ENCODE measurements at places on chromosomes 5 and 9.

- no peak overlapping the region for H3K4me3 ChIP-seq
- no peak overlapping the region for H3K27ac ChIP-seq
- H3K4me1 ChIP-seq = no peaks in the 10 kb centered on the region
- DNase-seq = no peak
- H3K36me3 ChIP-seq = no peaks in the 10 kb centered on the region
- no peaks in the 10 kb centered on the region for H3K27me3 ChIP-seq
Measured at GRCh38 chr9:32351845-32352244, 32.6 kb upstream of the ACO1 start.

GRCh38 chr5:655406-655805 is 37.7 kb downstream of the TPPP start:
- peaks cover 70% of the 10 kb centered on the region for H3K36me3 ChIP-seq
- DNase-seq = no peak
- no peaks in the 10 kb centered on the region for H3K4me1 ChIP-seq
- H3K27ac ChIP-seq = no peak overlapping the region

DNA sequence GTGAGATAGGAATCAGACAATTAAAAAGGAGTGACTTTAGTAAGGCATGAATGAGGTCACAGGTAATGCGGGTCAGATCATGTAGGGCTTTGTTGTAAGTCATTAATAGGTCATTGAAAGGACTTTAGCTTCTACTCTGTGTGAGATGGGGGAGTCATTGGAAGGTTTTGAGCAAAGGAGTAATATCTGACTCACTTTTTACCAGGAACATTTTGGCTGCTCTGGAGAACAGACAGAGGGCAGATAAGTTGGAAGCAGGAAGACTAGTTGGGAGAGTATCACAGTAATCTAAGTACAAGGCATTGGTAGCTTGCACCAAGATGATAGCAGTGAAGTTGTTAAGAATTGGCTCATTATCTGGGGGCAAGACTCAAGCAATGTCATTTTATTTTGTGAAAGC is 37.4 kb downstream of the KIF2A start:
- H3K4me3 ChIP-seq = no peak overlapping the region
- H3K36me3 ChIP-seq = peaks cover 32% of the 10 kb centered on the region
- no peaks in the 10 kb centered on the region for H3K4me1 ChIP-seq
- no peaks in the 10 kb centered on the region for H3K27me3 ChIP-seq
- DNase-seq = no peak

- H3K4me3 ChIP-seq = no peak overlapping the region
- peaks cover 3% of the 10 kb centered on the region for H3K27me3 ChIP-seq
- no peak overlapping the region for H3K27ac ChIP-seq
- no peak for DNase-seq
Measured at GRCh38 chr9:34907044-34907443, 51.0 kb upstream of the PHF24 start.

GRCh38 chr9:87570000-87570908 is 72.6 kb downstream of the DAPK1 start:
- H3K4me1 ChIP-seq = no peaks in the 10 kb centered on the region
- no peak for DNase-seq
- H3K4me3 ChIP-seq = no peak overlapping the region
- H3K27me3 ChIP-seq = no peaks in the 10 kb centered on the region
- H3K36me3 ChIP-seq = no peaks in the 10 kb centered on the region

- H3K4me3 ChIP-seq = no peak overlapping the region
- H3K27me3 ChIP-seq = no peaks in the 10 kb centered on the region
- peaks cover 94% of the 10 kb centered on the region for H3K36me3 ChIP-seq
- no peaks in the 10 kb centered on the region for H3K4me1 ChIP-seq
Measured at GRCh38 chr9:132283165-132283564, 71.6 kb downstream of the SETX start.

GRCh38 chr9:125536776-125537175 is 170.2 kb downstream of the MAPKAP1 start:
- peak overlapping the region; percentile 71 for H3K27ac ChIP-seq
- H3K4me1 ChIP-seq = peaks cover 62% of the 10 kb centered on the region
- H3K27me3 ChIP-seq = no peaks in the 10 kb centered on the region
- peaks cover 4% of the 10 kb centered on the region for H3K36me3 ChIP-seq
- no peak overlapping the region for H3K4me3 ChIP-seq

DNA sequence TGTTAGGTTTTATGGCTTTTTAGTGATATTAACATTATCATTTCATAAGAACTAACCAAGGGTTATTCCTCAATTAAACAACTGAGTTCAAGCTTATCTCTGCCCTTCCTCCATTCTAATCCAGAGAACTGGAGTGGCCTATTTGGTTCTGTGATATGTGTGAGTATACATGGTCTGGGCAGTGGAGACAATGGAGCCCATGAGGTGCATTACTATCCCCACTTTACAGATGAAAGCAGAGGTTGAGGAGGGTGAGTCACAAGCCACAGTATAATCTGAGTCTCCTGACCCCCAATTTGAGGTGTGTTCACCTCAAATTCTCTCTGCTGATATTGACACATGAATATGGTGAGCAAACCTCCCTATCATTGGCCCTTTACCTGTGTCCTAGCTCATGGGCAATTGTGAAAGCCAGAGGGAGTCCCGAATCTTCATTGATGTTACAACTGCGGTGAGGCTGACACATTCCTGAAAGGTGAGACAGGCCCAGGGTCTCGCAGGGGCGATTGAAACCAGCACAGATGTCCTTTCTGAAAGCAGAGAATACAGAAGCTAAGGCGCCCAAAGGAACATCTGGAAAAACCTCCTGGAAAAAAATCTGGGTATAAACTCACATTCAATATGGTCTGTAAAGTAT is 217.2 kb downstream of the TARS1 start:
- DNase-seq = no peak
- H3K27ac ChIP-seq = no peak overlapping the region
- H3K27me3 ChIP-seq = no peaks in the 10 kb centered on the region
- peaks cover 4% of the 10 kb centered on the region for H3K4me1 ChIP-seq
- no peak overlapping the region for H3K4me3 ChIP-seq

GRCh38 chr9:122318284-122318683 is 52.5 kb upstream of the PTGS1 start:
- H3K27ac ChIP-seq = no peak overlapping the region
- no peaks in the 10 kb centered on the region for H3K27me3 ChIP-seq
- no peak overlapping the region for H3K4me3 ChIP-seq
- peaks cover 82% of the 10 kb centered on the region for H3K36me3 ChIP-seq

- DNase-seq = no peak
- H3K4me3 ChIP-seq = no peak overlapping the region
- no peaks in the 10 kb centered on the region for H3K27me3 ChIP-seq
- no peak overlapping the region for H3K27ac ChIP-seq
- H3K4me1 ChIP-seq = no peaks in the 10 kb centered on the region
Measured at GRCh38 chr9:77543131-77543822, 104.8 kb downstream of the GNA14 start.

DNA sequence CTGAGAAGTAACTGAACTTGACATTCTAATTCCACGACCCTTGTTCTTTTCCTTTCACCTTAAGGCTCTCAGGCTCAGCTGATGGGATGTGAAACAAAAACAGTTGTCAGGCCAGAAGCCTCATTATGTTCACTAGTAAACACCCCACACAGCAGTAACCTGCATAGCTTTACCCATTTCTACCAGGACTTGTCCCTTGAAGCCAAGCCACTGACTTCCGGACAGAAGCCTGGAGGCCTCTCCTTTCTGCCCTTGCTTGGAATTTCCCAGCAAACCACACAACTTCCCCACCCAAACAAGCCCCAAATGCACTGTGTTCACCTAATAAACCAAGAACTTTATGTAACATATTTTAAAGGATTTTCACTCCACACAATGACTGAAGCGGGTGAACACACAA is 19.6 kb downstream of the PRUNE2 start:
- no peaks in the 10 kb centered on the region for H3K36me3 ChIP-seq
- no peak overlapping the region for H3K4me3 ChIP-seq
- H3K27me3 ChIP-seq = no peaks in the 10 kb centered on the region
- H3K4me1 ChIP-seq = no peaks in the 10 kb centered on the region
- DNase-seq = no peak

GRCh38 chr5:147397616-147398015 is 112.3 kb downstream of the DPYSL3 start:
- no peak overlapping the region for H3K4me3 ChIP-seq
- H3K27ac ChIP-seq = no peak overlapping the region
- no peaks in the 10 kb centered on the region for H3K36me3 ChIP-seq
- no peak for DNase-seq
- no peaks in the 10 kb centered on the region for H3K27me3 ChIP-seq

DNA sequence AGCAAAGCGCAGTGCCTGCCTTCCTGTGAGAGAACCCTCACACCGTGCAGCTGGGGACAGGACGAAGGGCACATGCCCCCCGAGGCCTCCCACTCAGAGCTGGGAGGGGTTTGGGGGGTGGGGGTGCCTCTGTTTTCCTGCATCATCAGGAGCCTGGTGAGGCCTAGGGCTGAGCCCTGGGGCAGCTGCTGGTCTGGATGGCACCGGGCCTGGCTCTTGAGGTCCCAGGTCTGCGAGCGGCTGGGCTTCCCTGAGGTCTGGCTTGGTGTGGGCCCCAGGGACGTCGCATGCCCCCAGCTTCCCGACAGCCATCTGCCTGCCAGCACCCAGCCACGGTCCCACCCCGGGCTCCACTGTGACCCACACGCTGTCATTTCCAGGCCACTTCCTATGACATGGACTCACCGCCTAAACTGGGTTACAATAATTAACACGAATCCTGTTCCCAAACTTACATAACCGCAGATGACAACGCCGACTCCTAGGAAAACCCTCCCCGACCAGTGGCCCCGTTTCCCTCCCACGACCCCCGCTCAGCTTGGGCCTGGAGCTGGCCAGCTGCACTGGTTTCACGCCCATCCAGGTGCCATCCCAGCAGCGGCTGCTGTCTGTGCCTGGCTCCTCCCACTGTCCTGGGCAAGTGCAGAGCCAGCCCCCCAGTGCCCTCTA is 8.7 kb downstream of the NACC2 start:
- H3K27ac ChIP-seq = no peak overlapping the region
- no peak overlapping the region for H3K4me3 ChIP-seq
- no peaks in the 10 kb centered on the region for H3K27me3 ChIP-seq
- DNase-seq = no peak

- H3K4me3 ChIP-seq = no peak overlapping the region
- no peaks in the 10 kb centered on the region for H3K27me3 ChIP-seq
- DNase-seq = no peak
- H3K27ac ChIP-seq = no peak overlapping the region
- peaks cover 11% of the 10 kb centered on the region for H3K4me1 ChIP-seq
Measured at GRCh38 chr5:92637247-92637646, 943.8 kb downstream of the NR2F1-AS1 start.

DNA sequence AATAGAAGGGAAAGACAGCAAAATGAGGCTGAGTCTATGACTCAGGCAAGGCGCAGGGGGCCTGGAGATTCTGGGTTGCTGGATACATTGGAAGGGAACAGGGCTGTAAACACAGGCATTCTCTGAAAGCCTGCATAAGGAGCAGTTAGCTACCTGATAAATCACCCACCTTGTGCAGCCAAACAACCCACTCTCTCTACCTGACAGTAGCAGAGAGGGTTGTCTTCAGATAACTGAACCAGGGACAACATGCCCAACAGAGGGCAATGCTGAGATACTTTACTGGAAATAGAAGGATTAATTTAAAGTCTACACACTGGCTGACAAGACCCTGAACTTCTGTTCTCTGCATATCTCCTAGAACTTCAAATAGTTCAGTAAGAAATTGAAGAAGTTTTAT is 161.6 kb downstream of the KCTD16 start:
- H3K4me3 ChIP-seq = no peak overlapping the region
- H3K27me3 ChIP-seq = no peaks in the 10 kb centered on the region
- H3K27ac ChIP-seq = no peak overlapping the region
- DNase-seq = no peak
- no peaks in the 10 kb centered on the region for H3K36me3 ChIP-seq

GRCh38 chr5:146962801-146963355 is 84.3 kb upstream of the PPP2R2B start:
- H3K27me3 ChIP-seq = peaks cover 7% of the 10 kb centered on the region
- no peak overlapping the region for H3K27ac ChIP-seq
- DNase-seq = no peak
- H3K36me3 ChIP-seq = no peaks in the 10 kb centered on the region

GRCh38 chr9:127463911-127464310 is 12.6 kb downstream of the LRSAM1 start:
- no peak overlapping the region for H3K27ac ChIP-seq
- H3K27me3 ChIP-seq = no peaks in the 10 kb centered on the region
- H3K36me3 ChIP-seq = peaks cover 58% of the 10 kb centered on the region
- no peak for DNase-seq

- H3K4me3 ChIP-seq = no peak overlapping the region
- no peaks in the 10 kb centered on the region for H3K27me3 ChIP-seq
- no peaks in the 10 kb centered on the region for H3K4me1 ChIP-seq
- H3K36me3 ChIP-seq = no peaks in the 10 kb centered on the region
- H3K27ac ChIP-seq = no peak overlapping the region
Measured at GRCh38 chr9:97759581-97760288, 62.6 kb upstream of the XPA start.

GRCh38 chr5:54073735-54074134 is 236.6 kb downstream of the ARL15 start:
- H3K27me3 ChIP-seq = no peaks in the 10 kb centered on the region
- H3K27ac ChIP-seq = no peak overlapping the region
- DNase-seq = no peak
- no peak overlapping the region for H3K4me3 ChIP-seq
- no peaks in the 10 kb centered on the region for H3K4me1 ChIP-seq

GRCh38 chr9:36995927-36996705 is 38.0 kb downstream of the PAX5 start:
- no peak overlapping the region for H3K27ac ChIP-seq
- H3K4me3 ChIP-seq = no peak overlapping the region
- no peak for DNase-seq
- no peaks in the 10 kb centered on the region for H3K27me3 ChIP-seq
- no peaks in the 10 kb centered on the region for H3K4me1 ChIP-seq

DNA sequence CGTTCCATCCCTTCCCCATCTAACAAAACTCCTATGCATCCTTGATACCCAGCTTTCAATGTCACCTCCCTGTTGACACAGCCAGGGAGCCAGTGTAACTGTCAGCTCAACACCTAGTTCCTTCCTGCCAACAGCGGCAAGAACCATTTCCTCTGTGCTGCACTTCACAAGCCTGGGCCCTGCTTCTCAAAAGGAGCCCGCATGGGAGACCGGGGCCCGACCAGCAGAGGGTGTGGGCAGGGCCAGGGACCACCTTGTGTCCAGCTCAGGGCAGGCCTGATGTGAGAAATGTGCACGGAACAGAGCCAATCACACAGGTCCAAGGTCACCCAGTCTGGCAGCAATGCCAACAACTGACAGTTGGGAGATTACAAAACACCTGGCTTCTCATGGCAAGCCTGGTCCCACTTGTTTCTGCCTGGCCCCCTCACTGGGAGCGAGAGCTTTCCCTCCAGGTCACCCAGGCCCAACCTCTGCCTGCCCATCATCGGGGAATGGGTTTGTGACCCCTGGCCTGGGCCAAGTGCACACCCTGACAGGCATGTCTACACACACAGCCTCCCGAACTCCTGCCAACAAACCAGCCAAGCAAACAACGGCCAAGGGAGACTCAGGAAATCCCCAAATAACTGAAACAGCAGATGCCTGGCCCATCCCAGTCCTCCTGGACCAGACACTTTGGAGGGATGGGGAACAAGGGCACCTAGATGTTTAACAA is 3.1 kb downstream of the RNF44 start:
- H3K4me3 ChIP-seq = no peak overlapping the region
- no peak for DNase-seq
- peaks cover 30% of the 10 kb centered on the region for H3K36me3 ChIP-seq
- peaks cover 27% of the 10 kb centered on the region for H3K4me1 ChIP-seq
- peak overlapping the region; percentile 85 for H3K27ac ChIP-seq
